ENCODE measurements at places on chromosomes 4 and X.

GRCh38 chrX:53071064-53071463, 11.1 kb upstream of the TSPYL2 start:
- DNase-seq, result no peak

DNA sequence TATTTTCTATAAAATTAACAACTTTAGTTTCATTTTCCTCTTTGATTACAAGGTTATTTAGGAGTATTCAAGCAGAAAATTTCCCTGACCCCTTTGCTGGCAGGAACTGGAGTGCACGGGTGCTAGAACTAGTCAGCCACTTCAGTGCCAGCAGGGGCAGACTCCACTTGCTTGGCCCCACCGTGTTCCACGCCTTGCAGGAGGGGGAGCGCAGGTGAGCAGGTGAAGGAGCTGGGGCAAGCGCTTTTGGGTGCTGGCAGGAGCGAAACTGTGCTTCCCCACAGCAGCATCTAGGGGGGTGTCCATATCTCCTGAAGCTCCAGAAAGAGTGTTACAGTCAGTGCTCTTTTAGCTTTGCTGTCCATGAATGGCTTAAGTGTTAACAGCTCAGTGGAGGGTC, 45.5 kb downstream of the MID2 start:
- no peak for DNase-seq

- DNase-seq, result peak; percentile 58
Observed at GRCh38 chrX:12610079-12610478, 181.1 kb upstream of the PRPS2 start.

DNA sequence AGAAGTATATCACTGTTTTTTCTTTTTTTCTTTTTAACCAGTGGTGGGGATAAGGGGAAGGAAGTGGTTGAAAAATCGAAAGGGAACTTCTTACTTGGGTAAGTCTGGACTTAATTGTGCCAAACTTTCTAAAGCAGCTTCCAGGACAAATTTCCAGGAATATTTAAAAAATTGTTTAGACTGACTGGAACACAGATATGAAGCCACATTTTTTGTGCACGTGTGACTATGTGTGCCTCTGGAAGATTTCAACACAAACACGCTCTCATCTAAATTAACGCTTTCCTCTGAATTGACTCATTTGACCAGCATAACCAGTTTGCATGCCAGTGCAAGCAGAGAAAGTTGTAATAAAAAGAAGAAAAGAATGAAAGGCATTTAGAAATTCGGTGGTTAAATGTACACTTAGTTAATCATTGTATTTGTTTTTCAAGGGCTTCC, 18.8 kb upstream of the YTHDC1 start:
- peak; percentile 37 for DNase-seq

DNA sequence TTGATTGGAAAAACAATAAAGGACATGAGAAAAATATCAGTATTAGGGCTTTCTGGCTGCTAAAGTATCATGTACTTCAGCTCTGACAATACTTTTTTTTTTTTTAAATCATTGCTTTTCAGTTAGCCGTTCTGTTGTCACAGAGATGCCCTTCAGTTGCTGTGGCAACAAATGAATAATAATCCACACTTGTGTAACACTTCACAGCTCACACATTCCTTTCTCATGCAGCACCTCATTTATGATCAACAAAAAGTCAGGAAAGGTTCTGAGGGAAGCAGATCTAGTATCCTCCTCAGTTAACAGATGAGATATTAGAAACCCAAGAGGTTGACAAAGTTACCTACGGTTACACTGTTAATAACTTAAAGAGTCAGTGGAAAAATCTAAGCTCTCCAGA, 444.2 kb upstream of the SLIT2 start:
- DNase-seq, result peak; percentile 73

- no peak for DNase-seq
Observed at GRCh38 chr4:136424052-136424451, 1108.2 kb downstream of the PCDH18 start.

DNA sequence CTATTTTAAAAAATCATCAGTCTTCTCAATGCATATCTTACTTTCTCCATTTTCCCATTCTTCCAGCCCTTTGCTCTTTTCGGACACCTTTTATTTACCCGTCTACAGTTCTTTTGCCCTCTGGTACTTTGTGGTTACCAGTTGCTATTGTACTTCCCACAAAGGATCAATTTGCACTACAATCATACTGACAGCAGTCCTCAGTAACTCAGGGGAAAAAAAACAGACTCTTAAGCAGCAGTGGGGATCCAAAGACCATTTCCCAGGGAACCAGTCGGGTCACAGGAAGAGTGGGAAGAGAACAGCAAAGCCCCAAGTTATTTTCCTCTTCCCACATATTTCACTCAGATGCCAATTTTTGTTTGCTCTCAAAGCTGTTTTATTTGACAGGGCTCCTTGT, 23.1 kb downstream of the DMD start:
- DNase-seq, result no peak

DNA sequence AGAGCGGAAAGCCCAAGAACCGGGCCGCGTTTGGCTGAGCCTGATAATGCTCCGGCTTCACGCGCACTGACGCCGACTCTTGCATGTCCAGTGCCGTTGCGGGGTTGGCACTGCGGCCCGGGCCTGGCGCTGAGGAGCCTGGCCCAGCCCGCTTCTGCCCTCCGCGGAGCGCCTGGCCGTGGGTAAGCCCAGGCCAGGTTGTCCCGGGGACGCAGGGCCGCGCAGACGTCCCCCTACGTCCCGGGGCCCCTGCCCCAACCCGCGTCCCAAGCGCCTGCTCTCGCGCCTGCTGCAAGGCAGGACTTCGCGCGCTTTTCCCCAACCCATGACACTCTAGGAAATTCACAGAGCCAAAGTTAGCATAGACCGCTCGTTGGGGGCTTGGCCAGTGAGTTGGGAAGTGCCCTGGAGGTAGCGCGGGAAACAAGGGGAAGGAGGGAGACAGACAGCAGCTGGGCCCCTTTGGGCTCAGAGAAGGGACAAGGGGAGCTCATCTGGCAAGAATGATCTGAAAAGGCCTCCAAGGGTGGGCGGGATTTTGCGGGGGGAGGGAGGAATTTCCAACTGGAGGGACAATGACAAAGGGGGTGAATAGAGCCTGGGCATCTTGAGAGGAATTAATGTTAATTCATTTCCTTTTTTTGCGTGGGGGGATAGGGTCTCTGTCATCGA, 665 bp upstream of the LRPAP1 start:
- no peak for DNase-seq

DNA sequence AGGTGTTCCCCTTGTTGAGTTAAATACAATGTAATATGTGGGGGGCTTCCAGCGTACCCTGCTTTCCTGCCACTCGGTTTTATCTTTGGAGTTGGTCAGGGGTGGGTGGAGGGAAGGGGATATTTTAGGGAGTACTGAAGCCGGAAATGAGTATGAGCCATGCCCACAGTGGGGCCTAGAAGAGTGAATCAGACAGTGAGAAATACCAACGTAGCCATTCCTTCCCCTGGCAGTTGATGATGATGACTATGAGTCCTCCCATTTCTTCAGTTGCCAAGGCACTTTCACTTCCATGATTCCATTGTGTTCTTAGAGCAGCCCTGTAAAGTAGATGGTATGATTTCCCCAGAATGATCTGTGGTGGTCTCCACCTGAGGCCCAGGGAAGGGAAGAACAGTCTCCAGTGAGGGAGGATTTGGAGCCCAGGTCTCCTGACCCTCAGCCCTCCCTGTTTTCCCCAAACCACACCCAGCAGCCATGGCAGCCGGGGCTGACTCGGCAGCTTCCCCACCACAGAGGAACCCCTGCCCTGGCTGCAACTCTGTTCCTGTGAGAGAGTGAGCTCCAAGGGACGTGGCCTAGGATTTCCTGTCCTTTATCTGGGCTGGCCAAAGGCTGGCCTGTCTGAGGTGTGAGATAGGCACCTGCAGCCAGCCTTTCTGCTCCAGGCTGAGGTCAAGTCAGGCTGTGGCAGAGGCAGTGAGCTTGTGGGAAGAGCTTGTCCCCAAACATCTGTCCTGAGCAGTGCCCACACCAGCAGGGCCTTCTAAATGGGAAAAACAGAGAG, 52.7 kb downstream of the STARD8 start:
- DNase-seq, result peak; percentile 47

DNA sequence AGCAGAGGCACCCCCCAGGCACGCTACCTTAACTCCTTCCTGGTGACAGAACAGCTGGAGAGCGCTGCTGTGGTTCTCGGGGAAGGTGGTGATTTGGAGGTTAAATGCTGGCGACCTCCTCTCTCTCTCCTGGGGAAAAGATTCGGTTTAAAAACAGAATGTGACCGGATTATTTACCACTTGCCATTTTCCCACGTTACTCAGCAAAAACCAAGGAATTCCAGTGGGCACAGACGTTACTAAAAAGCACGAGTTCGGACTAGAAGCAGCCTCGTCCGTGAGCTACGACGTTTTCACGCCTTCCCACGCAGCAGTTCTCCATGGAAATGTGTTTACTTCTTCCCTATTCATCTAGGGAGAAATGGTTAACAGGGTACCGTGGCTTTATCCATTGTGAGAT, 32.3 kb upstream of the C4orf50 start:
- DNase-seq, result no peak

- no peak for DNase-seq
Observed at GRCh38 chr4:173281406-173282255, 52.5 kb downstream of the HMGB2 start.

- DNase-seq, result no peak
Observed at GRCh38 chr4:133014473-133015135, 134.5 kb upstream of the PCDH10 start.

GRCh38 chr4:103400405-103400804, 202.3 kb upstream of the CENPE start:
- DNase-seq, result peak; percentile 48

DNA sequence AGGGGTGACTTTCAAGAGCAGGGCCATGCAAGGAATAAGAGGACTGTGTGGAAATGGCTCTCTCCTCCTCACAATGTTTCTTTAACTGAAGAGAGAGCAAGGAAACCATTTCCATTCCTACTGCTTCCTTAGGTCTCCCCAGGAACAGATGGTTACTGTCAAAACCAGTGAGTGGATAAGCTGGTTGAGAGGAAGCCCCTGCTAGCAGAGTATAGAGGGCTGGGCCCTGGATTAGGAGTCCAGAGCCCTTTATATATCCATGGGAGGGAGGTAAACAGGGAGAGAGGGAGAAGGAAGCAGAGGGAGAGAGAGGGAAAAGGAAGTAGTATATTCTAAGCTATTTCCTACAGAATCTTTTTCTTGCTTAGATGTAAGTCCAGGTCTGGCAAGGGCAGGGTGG, 43.8 kb upstream of the LAS1L start:
- DNase-seq, result no peak

GRCh38 chr4:139665690-139666529, at the start of gene MGST2:
Gene MGST2 (plus strand): TSS chr4:139665819. CDS start chr4:139666020, 201 bp downstream.
- peak; percentile 88 for DNase-seq

DNA sequence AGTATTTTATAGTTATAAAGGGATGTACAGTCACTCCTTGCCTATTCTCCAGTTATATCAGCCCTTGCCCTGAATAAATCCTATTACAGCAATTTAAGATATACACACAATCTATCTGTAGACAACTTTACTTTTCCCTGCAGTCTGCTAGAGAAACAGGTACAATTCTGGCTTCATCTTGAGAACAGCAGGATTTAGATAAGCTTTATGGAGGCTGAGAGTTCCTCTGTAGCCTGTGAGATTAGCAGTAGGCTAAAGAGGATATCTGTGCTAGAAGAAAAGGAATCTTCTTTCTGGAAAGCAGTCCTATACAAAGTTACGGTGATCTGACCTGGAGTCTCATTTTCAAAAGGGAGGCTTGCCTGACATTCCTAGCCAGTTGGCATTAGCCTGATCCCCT, 290.3 kb downstream of the GALNTL6 start:
- DNase-seq, result no peak

- peak; percentile 32 for DNase-seq
Observed at GRCh38 chrX:118181030-118181429, 64.4 kb upstream of the KLHL13 start.

DNA sequence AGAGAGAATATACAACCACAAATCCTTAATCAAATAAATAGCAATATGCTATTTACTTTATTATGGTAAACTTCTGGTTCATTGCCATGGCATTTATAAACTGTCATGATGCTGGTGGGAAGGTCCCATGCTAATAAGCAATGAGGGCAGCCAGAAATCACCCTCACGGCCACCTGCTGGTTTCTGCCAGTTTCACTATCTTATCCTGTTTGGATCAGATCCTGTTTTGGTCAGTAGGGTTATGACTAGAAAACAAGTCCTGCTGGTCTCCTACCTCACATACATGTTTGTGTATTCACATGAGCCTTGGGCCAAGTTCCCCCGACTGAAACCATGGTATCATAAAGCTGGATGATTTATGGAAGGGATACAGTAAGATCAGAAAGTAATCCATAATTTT, 28.1 kb downstream of the XAGE5 start:
- no peak for DNase-seq

- peak; percentile 67 for DNase-seq
Observed at GRCh38 chr4:80011636-80012236, 61.3 kb downstream of the ANTXR2 start.

- no peak for DNase-seq
Observed at GRCh38 chr4:14182148-14182547, 554.6 kb upstream of the BOD1L1 start.

GRCh38 chr4:7981738-7982394, 42.2 kb upstream of the AFAP1 start:
- DNase-seq, result no peak

GRCh38 chrX:16712548-16713155, at the start of gene CTPS2:
Gene CTPS2 (minus strand): TSS chrX:16712669. CDS start chrX:16702902, 9,767 bp downstream.
- peak; percentile 56 for DNase-seq

- DNase-seq, result no peak
Observed at GRCh38 chrX:6074532-6074931, 154.1 kb downstream of the NLGN4X start.

DNA sequence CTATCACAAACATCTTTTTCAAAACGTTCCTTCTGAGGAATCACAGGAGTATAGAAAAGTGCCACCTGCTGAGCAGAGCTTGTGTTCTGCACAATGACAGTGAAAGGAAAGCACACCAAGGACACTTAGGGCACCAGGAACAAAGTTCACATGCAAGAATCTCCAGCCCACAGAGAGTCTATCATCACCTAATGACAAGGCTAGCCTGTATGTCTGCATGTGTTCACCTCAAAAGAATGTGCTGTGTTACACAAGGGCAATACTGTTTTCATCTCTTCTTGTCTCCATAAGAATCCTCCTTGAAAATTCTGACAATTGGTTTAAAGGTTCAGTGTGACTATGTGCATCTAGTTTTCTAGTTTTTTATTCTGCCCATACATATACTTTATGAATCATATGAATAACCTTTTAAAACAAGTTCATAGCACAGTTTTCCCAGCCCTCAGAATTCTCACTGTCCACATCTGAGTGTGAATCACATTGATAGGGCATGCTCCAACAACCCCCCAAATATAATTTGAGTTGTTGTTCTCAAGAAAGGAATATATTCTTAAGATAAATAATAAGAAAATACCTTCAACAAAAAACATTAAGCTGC, 118.0 kb downstream of the PWWP3B start:
- DNase-seq, result peak; percentile 82

- no peak for DNase-seq
Observed at GRCh38 chrX:118231464-118231863, 114.4 kb upstream of the WDR44 start.

DNA sequence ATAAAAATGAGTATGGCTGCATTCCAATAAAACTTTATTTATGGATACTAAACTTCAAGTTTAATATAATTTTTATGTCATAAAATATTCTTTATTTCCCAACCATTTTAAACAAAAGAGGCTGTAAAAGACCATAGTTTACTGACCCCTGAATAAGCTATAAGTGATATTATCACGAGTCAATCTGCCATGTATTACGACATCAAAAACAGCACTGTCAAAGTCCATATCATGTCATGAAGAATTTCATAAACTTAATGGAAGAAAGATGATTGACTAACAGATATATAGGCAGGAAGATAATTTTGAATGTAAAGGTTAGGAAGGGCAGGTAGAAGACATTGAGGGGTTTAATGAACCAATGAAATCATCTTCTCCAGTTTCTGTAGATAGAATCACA, 18.2 kb downstream of the TMEM156 start:
- DNase-seq, result no peak
